Tibial artery (tissue), 4 donors: ENCODE measurements at places on chromosomes 6 and 20.

- no peak for DNase-seq
Measured at GRCh38 chr20:41889844-41890224, 271.7 kb upstream of the CHD6 start.

DNA sequence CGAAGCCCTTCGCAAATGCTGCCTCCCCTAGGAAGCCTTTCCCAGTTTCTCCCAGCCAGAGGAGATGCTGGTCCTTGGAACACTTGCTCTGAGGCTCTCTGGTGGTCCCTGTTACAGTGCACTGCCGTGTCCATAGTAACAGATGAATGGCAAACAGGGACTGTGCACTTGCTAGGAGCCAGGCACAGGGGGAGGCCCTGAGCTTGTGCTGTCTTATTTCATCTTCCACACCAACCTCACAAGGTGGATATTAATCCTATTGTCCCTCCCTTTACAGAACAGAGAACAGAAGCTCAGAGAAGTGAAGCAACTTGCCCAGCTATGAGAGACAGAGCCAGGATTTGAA lies 19.0 kb downstream of the SRC start:
- no peak for DNase-seq

DNA sequence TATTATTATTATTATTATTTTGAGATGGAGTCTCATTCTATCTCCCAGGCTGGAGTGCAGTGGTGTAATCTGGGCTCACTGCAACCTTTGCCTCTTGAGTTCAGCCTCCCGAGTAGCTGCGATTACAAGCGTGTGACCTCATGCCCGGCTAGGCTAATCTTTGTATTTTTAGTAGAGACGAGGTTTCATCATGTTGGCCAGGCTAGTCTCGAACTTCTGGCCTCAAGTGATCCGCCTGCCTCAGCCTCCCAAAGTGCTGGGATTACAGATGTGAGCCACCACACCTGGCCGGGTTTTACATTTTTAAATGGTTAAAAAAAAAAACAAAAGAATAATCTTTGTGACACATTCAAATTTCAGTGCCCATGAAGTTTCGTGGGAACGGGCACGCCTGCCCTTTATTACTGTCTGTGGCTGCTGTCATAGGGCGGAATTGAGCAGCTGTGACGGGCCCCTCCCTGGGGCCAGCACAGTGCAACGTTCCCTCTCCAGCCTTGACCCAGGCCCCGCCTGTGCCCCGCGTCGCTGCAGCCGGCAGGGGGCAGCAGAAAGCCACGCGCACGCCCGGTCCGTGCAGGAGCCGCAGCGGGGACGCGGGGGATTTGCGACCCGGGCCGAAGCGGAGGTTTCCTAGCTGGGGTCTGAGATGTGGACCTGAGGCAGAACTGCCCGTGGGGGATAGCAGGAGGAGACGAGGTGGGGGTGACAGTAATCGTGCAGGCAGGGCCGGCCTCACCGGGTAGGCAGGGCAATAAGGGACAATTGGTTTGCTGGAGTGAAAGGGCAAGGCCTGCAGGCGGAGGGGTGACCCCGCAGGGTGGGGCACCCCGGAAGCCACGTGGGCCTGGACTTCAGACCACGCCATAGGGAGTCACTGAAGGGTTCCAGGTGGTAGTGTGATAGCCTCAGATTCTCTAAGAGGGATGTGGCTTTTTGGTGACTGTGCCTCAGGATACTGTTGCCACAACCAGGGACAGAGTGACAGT lies 54.3 kb downstream of the SYTL3 start:
- peak; percentile 87 for DNase-seq

DNA sequence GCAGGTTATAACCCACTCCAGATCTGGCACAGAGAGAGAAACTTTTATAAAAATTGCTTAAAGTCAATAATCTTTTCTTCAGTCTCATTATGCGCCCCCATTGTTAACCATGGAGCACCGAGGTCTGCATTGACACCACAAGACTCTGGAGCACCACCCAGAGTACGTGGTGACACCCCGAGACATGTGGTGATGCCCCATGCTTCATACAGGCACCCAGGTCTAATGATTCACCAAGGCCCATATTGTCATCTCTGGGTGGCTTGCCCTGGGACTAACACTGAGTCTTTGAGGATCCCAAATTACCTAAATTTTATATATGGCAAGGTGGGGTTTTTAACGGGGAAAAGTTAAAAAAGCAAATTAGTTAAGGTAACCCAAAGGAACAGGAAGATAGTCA lies 31.1 kb downstream of the CD109 start:
- no peak for DNase-seq

- peak; percentile 85 for DNase-seq
Measured at GRCh38 chr6:30721198-30722024, 1.3 kb downstream of the TUBB start.

DNA sequence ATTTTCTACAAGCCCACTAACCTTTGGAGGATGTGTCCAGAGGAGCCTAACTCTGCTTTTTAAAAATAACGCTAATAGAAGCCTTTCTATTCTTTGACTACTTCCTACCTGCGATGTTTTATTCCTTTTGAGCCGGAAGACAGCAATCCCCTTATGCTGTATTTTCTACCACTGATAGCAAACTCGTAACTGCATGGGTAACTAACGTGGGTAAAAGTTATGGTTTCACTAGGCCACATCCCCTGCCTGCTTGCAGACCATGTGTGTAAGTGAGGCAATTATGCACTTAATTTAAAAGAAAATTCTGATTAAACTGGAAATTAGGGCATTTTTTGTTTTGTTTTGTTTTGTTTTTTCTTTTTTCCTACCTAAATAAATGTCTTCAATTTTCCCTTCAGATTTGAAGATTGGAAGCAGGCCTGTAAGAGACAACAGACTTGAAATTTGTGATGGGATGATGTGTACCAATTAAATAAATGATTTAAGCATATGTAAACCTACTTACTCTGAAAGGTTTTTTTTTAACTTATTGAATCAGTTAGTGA lies 931 bp downstream of the UFL1 start:
- no peak for DNase-seq

- no peak for DNase-seq
Measured at GRCh38 chr20:9144643-9145042, 75.8 kb downstream of the PLCB4 start.

DNA sequence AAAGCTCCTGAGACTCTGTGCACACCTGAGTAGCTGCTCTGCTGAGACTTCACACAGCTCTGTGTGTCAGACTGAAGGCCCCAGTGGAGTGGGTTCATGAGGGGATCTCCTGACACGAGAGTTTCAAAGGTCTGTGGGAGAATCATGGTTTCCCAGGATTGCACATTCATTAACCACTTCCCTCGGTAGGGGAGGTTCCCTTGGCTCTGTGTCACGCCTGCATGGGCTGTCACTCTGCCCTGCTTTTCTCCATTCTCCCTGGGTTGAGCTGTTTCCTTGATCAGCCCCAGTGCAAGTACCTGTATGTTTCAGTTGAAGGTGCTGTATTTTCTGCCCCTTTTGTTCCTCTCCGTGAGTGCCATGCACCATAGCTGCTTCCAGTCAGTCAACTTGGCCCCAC lies 236.9 kb downstream of the EPM2A start:
- DNase-seq, result no peak

- no peak for DNase-seq
Measured at GRCh38 chr20:48803176-48804053, 24.4 kb downstream of the PREX1 start.

DNA sequence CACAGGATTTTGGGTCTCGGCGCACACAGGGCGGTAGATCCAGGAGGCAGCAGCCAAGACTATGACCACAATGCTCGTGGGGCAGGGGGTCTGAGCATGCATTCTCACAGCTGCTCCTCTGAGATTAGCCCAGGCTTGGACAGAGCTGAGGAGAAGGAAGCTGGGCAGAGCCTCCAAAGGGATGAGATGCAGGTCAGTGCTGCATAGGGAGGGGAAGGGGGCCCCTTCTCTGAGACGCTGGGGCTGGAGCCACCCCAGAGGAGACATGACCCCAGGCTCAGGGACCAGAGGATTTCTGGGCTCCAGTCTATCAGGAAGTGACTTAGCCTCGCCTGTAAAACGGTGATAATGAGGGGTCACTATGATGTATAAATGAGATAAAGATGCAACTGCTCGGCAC lies 93.9 kb downstream of the BFSP1 start:
- no peak for DNase-seq

- no peak for DNase-seq
Measured at GRCh38 chr6:2509711-2510110, 241.0 kb downstream of the MYLK4 start.

DNA sequence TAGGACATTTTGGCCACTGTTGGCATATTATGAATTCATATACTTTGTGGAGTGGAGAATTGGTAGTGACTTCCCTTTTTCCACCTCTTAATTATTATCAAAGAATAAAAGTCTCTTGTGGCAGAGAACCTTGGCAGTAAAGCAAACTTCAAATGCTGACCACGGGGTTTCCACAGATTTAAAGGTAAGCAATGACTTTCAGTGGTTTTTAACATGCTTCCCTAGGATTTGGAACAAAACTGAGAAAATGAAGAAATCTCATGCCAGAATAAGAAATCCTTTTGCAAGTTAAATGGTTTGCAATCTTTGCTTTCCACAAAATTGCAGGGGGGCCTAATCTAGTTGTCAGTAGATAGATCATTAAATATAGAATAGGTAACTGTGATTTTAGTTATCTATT lies 2.0 kb upstream of the SDC4 start:
- DNase-seq, result no peak

DNA sequence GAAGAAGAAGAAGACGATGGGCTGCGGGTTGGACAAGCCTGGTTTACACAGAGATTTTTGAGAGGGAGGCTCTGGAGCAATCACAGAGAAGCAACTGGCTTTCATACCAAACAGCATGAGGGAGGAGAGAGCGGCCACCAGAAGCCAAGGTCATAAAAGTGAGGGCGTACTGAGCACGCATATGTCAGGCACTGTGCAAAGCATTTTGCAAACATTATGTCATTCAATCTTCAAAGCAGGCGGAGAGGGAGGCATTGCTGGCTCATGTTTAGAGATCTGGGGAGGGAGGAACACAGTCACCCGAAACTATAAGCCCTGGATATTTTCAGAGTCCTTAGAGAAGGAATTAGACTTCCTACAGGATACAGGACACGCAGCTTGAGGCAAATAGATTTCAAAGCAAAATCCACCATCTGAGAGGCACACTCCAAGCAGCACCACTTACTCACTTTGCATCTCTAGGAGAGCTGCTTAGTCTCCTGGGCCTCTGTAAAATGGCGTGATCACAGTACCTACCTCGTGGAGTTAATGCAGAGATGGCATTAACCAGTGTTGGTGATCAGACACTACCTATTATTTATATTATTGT lies 24.6 kb downstream of the RAMACL start:
- DNase-seq, result no peak

- DNase-seq, result peak; percentile 44
Measured at GRCh38 chr20:17659801-17660200, 22.2 kb downstream of the RRBP1 start.

- DNase-seq, result no peak
Measured at GRCh38 chr6:113584767-113585166, 272.4 kb upstream of the MARCKS start.

- DNase-seq, result no peak
Measured at GRCh38 chr6:129661536-129662405, 48.2 kb downstream of the ARHGAP18 start.

GRCh38 chr6:97394160-97394748 lies 111.2 kb upstream of the MMS22L start:
- no peak for DNase-seq

GRCh38 chr20:52150440-52151258 lies 40.9 kb downstream of the ZFP64 start:
- no peak for DNase-seq

DNA sequence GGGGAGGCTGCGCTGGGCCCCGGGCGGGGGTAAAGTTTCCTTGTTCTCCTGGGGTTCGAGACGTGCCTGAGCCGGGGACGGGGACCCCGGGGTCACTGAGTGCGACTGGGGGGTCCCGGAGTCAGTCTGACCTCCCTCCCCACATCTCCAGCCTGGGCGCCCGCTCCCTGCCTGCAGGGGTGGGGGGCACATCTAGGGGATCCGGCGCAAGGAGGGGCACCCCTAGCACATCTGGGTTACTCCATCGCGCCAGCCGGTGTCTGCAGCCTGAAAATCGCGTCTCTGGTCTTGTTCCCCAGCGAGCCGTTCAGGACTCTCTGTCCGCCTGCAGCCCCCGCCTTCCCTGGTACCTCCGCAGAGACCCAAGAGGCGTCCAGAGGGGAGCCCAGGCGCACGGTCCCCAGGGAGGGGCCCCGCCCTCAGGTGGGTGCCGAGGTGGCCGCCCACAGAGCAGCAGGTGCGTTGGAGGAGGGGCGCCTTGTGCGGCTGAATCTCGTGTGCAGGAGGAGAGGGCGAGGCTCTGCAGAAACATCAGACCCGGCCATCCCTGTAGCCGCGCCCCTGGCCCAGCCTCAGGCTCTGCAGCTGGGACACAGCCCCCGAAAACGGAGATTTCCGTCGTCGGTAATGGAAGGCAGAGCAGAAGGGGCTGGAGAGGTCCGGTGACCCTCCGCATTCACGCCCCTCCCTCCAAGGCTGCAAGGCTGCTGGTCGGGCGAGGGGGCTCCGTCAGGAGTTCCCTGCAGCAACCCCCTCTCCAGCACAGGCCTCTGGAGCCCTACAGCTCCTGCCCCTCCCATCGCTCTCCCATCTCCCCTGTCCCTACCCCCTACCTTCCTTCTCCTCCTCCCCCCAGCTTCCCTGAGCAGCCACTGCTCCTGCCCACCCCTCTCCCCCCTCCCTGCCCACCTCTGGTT lies 628 bp upstream of the CHRNA4 start:
- no peak for DNase-seq

- DNase-seq, result no peak
Measured at GRCh38 chr20:3434232-3434631, 26.8 kb upstream of the DNAAF9 start.

DNA sequence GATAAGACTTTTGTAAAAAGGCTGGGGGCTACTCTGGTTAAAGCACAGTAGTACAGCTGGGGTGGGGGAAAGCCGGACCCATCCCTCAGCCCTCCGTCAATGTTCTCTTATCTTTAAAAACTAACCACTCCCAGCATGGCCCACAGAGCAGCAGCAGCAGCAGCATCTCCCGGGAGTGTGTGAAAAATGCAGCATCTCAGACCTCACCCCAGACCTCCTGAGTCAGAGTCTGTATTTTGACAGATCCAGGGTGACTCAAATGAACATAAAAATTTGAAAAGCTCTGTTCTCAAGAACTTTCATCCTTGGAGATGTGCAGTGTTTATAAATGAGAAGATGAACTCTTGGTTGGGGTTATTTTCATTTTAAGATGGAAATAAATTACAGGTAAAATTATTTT lies 277.7 kb upstream of the ECI2 start:
- DNase-seq, result no peak

GRCh38 chr20:25532015-25532751 lies 53.1 kb downstream of the NINL start:
- DNase-seq, result no peak

- DNase-seq, result no peak
Measured at GRCh38 chr6:148398244-148398643, 55.6 kb downstream of the SASH1 start.

- peak; percentile 80 for DNase-seq
Measured at GRCh38 chr6:26240157-26241032, 124.6 kb upstream of the BTN3A2 start.
